PC-9 (cell line): ENCODE measurements at places on chromosomes 4 and X. TPM values are rescaled to one million over a fixed set of nuclear protein-coding genes. Genes with fewer than 3 reads are reported as not detected.

DNA sequence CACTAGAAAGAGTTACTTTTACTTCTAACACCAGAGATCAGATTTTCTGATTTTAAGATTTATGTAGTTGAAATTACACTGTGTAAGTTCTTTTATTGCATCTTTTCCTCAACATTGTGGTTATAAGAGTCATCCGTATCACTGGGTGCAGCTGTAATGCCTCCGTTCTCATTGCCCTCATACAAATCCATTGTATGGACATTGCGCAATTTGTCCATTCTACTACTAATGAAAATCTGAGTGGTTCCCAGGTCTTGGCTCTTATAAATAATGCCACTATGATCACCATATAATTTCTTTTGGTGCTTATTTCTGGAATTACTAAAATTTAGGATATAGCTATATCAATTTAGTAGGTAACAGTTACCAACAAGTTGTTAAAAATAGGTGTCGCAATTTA is 614.0 kb upstream of the GALNT7 start:
- DNase-seq, result no peak

DNA sequence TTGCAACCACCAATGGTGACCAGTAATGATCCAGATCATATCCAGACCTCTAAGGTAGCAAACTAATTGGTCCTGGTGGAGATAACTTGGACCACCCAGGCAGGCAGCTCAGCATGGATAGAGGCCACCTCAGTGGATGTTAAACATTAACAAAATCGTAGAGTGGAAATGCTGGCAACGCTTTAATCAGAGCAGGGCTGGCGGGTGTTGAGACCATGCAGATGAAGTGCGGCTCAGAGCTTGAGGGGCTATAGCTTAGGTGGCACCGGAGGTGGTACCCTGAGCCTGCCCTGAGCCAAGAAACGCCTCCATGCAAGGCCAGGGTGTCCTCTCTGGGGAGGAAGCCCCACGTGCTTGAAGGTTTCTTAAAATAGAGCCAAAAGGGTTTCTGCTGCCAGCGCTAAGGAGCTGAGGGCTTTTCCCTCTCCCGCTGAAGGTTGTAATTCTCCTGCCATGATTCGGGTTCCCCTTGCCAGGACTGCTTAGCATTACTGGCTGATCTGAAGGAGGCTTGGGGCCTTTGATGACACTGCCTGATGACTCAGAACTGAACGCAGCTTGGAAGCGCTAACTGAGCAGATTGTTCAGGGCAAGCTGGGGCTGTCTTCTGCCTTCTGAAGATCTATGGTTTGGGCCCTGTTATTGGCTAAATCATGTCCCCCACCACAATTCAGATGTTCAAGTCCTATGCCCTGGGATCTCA is 177.8 kb upstream of the ATP6AP2 start:
- DNase-seq, result no peak

The GAGE12E gene
- not detected in 2 replicates for total RNA-seq

DNA sequence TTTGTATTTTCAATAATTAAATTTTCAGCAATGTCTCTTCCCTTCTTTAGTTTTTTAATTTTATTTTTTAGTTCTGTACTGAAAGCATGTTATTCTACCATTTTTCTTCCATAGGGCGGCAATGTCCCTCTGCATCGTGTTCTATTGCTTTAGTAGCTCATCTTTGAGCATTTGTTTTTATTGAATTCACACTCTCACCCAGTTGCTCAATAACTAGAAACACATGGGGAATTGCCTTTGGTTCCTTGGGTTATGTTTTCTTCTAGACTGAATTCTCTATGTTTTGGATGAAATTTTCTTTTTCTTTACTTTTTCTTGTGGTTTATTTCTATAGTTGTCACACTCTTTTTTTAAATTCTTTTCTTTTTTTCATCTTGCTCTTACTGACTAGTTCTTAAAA is 233.8 kb upstream of the LDB2 start:
- DNase-seq, result no peak

DNA sequence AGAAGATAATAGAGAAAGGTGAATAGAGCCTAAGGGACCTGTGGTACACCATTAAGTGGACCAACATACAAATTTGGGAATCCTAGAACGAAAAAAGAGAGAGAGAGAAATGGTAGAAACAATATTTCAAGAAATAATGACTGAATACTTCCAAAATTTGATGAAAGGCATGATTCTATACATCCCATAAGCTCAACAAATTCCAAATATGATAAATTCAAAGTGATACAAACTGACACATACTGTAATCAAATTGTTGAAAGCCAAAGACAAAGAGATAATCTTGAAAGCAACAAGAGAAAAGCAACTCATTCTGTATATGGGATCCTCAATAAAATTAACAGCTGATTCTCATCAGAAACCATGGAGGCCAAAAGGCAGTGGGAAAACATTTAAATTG is 20.6 kb upstream of the ZC4H2 start:
- no peak for DNase-seq

GRCh38 chr4:37715889-37716402 is 29.8 kb upstream of the RELL1 start:
- peak; percentile 4 for DNase-seq

The PHOX2B gene
- total RNA-seq, result not detected in 2 replicates

The CT45A2 gene
- not detected in 2 replicates for total RNA-seq

GRCh38 chr4:100935090-100935489 is 412.2 kb downstream of the PPP3CA start:
- no peak for DNase-seq

GRCh38 chrX:153960077-153960476 is 11.5 kb downstream of the HCFC1 start:
- no peak for DNase-seq

The HAND2 gene
- total RNA-seq, result not detected in 2 replicates

GRCh38 chrX:55033429-55033828 is 2.7 kb upstream of the ALAS2 start:
- no peak for DNase-seq

- DNase-seq, result no peak
Observed at GRCh38 chrX:1421433-1422134, 29.7 kb upstream of the SLC25A6 start.

DNA sequence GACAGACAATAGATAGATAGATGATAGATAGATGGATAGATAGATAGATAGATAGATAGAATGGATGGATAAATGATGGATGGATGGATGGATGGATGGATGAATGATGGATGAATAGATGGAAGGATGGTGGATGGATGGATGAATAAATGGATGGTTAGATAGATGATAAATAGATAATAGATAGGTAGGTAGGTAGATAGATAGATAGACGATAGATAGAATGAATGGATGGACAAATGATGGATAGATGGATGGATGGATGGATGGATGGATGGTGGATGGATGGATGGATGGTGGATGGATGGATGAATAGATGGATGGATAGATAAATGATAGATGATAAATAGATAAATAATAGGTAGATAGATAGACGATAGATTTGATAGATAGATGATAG is 287.4 kb downstream of the CRLF2 start:
- DNase-seq, result no peak

The F11 gene
- not detected in 2 replicates for total RNA-seq

The HPF1 gene
- 26.9 and 28.3 TPM in 2 replicates for total RNA-seq

- DNase-seq, result peak; percentile 76
Observed at GRCh38 chrX:24081661-24082154, 27.0 kb downstream of the EIF2S3 start.

GRCh38 chr4:140968371-140968770 is 164.9 kb downstream of the RNF150 start:
- DNase-seq, result no peak

The GASK1B gene
- 2.8 and 4.1 TPM in 2 replicates for total RNA-seq

DNA sequence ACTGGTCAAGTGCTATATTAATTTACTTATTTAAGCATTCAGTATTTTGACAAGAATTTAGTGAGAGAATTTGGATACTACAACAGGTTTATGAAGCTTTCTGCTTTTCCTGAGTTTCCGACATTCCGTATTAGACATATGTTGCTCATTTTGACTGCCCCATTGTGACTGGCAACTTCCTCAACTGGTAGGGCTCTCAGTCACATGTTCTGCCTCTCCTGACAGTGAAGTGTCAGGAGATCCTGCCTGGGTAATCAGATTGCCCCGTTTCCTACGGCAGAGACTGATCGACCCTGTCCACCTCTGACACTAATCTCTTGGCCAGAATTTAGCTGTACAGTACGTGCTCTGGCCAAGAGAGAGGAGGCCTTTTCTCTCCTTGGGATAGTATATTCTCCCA is 49.5 kb downstream of the CLNK start:
- DNase-seq, result no peak

The PLP1 gene
- total RNA-seq, result not detected in 2 replicates

The TMEM187 gene
- total RNA-seq, result 20.1 and 30.8 TPM in 2 replicates

- DNase-seq, result no peak
Observed at GRCh38 chr4:27873596-27873995, 1013.0 kb downstream of the STIM2 start.

- DNase-seq, result no peak
Observed at GRCh38 chr4:142271832-142272231, 574.3 kb downstream of the INPP4B start.

- no peak for DNase-seq
Observed at GRCh38 chr4:175238827-175239517, 320.8 kb downstream of the ADAM29 start.

DNA sequence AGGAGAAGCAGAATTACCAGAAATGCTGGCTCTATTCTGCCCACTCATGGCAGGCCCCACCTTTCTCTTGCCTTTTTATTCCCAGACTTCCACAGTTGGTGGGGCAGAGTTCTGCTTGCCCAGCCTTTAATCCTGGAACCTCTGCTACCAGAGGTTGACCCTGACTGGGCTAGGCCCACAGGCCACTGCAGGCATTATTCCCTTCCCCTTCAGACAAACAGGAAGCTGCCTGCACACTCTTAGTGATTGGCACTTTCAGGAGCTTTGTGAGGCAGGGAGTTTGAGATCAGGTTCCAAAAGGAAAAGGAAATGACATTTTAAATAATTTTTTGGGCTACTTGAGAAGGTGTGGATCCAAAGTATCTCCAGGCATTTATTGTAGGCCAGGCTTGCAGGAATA is 18.8 kb downstream of the MSN start:
- DNase-seq, result no peak

DNA sequence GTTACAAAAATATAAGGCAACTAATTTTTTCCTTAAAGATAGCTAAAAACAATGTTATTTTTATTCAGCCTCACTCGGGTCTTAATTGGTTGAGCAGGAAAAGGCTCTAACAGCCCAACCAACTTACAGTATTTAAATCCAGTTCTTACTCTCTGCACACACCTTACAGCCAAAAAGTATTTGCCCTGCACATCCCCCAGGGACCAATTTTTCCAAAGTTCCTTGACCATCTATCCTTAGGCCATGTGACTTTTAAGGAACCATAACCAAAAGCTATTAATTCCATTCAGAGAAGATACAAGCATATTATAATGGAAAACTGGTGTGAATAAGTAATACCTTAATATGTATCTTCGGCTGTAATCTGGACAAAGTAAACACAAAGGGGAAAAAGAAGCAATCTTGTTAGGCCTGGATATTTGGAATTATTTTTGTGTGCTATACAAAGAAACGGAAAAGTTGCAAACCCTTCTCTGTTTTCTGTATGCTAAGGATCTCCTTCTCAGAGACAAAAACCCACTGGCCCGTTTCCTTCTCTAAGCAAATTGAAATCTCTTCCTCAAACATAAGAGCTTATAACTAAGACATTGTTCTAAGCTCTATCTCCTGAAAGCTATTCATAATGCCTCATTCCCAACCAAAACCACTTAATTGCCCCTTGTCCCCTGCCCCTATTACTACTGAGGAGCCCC is 1.0 kb upstream of the THAP9 start:
- DNase-seq, result no peak

- DNase-seq, result no peak
Observed at GRCh38 chrX:136766785-136767103, 14.0 kb downstream of the ARHGEF6 start.

DNA sequence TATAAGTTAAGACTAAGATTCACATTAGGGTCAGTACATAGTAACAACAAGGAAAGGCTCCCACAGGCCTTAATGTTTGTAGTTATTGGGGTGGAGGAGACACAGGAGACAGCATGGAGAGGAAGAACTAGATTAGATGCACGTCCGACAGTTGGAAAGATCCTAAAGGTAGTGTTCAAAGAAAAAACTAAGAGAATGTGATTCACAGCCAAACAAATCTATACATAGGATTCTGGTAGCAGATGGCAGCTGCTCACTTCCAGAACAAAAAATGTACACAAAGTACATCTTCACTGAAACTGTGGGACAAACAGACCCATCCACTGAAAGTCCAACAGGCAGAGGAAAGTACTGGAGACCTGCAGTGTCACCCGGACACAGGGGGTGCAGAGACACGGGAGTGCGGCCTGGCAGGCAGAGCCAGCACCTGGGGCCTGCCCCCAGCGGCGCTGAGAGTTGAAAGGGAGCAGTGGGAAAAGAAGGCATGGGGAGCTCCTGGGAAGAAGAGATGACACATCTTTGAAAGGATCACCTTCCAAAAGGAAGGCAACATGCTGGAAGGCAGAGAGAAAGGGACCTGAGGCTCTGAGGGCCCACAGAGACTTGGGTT is 40.0 kb downstream of the NELFA start:
- DNase-seq, result no peak

The TRIM75 gene
- total RNA-seq, result not detected in 2 replicates

DNA sequence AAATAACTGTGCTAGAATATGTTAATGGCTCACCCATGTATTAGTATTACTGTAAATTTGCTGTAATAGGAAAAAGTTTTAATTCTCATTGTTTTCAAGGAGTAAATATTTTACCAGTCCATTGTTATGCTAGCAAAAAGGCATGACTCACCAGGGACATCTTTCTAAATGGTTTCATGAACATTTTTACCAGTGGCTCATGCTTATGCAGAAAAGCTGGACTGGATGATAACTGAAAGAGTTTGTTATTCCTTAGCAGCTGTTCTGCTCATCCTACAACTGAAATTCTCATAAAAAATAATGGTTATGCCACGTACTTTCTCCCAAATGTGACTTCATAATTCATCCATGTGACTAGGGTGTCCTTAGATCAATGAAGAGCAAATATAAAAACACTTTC is 111.9 kb upstream of the PCDH18 start:
- no peak for DNase-seq

The PROM1 gene
- not detected in 2 replicates for total RNA-seq

- no peak for DNase-seq
Observed at GRCh38 chr4:149344436-149344835, 471.2 kb downstream of the IQCM start.

DNA sequence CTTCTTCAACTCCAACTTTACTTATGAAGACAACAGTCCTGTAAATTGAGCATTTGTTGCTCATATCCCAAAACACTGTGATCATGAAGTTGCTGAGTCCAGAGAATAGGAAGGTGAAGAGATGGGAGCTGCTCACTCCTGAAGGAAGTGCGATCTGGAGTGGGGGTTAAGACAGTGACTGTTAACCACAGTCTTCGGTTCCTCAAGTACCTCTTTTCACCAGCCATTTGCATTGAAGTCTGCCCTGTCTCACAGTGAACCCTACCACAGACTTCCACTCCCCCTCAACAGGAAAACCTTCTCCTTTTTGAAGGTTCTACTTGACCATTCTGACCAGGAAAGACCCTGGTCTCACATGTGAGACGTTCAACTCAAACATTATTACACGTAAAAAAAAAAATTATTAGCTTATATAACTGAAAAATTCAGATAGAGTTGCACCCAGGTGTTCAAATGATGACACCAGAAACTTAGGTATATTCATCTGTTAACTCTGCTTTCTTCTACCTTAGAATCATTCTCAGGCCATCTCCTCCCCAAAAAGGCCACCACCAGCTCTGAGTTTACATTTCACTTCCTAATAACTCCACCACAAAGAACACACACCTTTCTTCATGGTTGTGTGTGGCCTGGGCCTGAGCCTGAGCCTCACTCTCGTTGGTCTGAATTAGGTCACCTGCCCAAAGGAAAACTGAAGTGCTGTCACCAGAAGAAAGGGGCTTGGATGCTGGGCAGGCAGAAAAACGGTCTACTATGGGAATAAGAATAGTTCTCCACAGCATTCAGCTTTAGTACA is 199.2 kb downstream of the DCTD start:
- DNase-seq, result no peak

The FAM9C gene
- total RNA-seq, result not detected in 2 replicates

- DNase-seq, result no peak
Observed at GRCh38 chrX:129618997-129619396, 35.8 kb downstream of the APLN start.
